DMS153 (cell line): ENCODE measurements at places on chromosomes 3 and 15.

- no peak for DNase-seq
Measured at GRCh38 chr3:5181469-5182141, 5.9 kb upstream of the EDEM1 start.

DNA sequence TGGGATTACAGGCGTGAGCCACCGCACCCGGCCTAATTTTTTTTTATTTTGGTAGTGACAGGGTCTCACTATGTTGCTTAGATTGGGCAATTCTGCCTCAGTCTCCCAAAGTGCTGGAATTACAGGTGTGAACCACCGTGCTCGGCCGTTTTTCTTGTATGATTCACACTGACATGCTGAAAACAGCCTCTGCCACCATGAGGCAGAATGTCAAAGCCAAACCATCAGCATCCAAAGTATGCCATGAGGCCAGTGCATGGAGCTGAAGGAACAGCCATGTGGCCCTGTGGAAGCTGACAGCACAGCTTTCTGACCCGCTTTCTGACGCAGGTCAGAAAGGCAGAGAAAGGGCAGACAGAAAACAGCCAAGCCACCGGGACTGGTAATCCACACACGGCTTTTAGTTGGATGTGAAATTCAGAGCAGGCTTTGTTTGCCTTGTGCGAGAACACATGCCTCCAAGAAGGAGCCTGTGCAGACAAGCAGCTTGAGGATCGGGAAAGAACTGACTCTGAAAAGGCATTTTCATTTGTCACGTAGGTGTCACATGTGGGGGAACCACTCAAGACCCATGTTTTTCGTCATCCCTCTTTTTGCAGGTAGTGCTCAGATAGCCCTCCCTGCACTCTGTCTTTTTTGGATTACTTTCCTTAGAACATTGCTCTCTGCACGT lies 25.1 kb downstream of the XYLB start:
- DNase-seq: no peak

GRCh38 chr3:58639001-58639400 lies 27.6 kb downstream of the FAM3D start:
- no peak for DNase-seq

- DNase-seq: no peak
Measured at GRCh38 chr15:45333550-45333949, 44.8 kb downstream of the GATM start.

GRCh38 chr3:70431911-70432310 lies 119.5 kb upstream of the MDFIC2 start:
- DNase-seq: no peak

- no peak for DNase-seq
Measured at GRCh38 chr15:93479715-93480114, 390.7 kb upstream of the RGMA start.

DNA sequence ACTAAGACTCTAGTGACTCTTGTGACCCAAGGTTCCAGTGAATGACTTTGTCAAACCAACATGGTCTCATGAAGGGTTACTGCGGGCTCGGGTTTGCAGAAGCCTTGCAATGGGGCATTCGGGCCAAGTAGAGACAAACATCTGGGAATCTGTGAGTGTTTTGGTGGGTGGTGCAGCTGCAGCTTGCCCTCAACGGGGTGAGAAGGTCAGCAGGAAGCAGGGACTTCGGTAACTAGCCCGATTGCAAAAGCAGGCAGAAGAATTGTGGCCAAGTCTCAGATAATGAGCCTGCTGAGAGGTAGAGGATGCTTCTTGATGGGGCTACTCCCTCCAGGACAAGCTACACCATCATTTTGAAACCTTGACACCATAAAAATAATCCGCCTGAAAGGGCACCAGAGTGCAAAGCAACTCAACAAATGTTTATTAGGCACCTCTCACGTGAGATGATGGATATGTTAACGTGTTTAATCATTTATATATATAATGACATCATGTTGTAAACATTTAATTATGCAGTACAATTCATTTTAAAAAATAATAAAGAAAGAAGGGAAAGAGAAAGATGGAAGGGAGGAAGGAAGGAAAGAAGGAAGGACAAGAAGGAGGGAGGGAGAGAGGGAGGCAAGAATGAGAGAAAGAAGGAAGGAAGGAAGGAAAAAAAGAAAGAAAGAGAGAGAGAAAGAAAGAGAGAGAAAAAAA lies 263.9 kb upstream of the IGF1R start:
- no peak for DNase-seq

- no peak for DNase-seq
Measured at GRCh38 chr3:67578416-67578815, 76.0 kb downstream of the SUCLG2 start.

DNA sequence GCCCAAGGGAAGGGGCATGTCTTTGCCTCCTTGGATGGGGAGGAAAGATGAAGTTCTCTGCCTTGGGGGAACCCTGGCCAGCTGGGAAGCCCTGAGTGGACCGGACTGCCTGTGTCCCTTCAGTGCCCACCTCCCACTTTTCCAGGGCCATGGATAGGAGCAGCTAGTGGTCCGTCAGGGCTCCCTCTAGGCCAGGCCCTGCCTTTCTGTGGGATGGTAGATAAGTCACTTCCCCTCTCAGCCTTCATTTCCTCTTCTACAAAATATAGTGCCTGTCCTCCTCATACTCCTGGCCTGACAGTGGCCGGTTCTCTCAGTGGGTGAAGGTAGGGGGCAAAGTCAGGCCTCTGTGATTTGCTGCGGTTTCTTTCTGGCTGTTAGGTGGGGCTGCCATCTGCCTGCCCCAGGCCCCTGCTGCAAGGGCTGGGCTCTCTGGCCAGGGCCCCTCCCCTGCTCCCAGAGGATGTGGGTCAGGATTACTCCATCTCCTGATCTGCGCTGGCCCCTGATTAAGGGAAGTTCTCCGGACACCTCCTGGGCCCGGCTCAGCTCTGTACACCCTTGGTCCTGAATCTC lies 1.4 kb downstream of the PLEKHO2 start:
- DNase-seq: no peak

- no peak for DNase-seq
Measured at GRCh38 chr15:80823995-80824394, 44.8 kb downstream of the CEMIP start.

DNA sequence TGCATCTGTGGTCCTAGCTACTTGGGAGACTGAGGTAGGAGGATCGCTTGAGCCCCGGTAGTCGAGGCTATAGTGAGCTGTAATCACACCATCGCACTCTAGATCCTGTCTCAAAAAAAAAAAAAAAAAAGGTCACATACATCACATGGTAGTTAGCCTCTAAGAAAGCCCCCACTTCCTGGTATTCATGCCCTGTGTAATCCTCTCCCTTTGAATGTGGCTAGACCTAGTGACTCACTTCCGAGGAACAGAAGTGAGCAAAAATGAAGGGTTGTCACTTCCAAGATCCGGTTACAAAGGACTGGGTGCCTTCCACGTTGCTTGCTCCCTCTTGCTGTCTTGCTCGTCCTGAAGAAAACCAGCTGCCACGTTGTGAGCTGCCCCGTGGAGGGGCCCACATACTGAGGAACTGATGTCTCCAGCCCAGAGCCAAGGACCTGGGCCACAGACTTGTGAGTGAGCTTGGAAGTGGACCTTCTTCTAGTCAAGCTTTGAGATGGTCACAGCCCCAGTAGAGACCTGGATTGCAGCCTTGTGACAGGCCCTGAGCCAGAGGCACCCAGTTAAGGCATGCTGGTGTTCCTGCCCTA lies 12.6 kb upstream of the LCTL start:
- DNase-seq: no peak

GRCh38 chr15:91852741-91853510 lies 582 bp upstream of the SLCO3A1 start:
- DNase-seq: no peak

- no peak for DNase-seq
Measured at GRCh38 chr3:157578181-157578580, 75.0 kb upstream of the VEPH1 start.

DNA sequence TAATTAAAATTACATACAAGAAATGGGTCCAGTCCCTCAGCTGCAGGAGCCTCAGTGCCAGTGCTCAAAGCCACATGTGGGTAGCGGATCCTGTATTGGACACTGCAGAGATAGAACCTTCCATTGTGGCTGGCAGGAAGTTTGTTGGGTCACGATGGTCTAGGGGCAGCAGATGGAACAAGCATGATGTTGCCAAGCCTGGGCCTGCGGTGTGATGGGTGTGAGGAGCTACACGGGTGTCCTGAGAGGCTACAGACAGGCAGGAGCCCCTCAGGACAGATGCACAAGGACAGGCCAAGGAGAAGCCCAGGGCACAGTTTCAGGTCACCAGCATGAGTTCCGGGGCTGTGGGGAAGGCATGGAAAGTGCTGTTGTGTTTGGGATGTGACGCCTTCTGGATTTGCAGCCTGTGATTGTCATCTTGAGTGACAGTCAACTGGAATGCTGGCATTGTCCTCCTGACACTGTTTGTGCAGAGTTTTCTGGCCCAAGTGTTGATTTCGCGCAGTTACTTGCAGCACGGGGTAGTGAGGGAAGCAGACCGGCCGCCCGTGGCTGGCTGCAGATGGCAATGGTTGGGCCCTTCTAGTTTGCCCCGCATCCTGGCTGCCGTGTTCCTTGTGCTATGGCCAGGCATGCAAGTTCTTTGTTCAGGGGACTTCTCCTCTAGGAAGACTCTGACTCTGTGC lies 177.1 kb downstream of the NSMCE3 start:
- DNase-seq: no peak

DNA sequence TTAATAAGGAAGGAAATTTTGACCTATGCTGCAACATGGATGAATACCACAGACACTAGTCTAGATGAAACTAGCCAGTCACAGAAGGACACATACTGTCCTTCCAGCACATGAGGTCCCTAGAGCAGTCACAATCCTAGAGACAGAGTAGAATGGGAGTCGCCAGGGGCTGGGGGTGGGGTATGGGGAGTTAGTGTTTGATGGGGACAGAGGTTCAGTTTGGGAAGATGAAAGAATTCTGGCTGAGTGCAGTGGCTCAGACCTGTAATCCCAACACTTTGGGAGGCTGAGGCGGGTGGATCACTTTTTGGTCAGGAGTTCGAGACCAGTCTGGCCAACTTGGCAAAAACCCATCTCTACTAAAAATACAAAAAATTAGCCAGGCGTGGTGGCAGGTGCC lies 99.2 kb downstream of the TPRA1 start:
- no peak for DNase-seq

DNA sequence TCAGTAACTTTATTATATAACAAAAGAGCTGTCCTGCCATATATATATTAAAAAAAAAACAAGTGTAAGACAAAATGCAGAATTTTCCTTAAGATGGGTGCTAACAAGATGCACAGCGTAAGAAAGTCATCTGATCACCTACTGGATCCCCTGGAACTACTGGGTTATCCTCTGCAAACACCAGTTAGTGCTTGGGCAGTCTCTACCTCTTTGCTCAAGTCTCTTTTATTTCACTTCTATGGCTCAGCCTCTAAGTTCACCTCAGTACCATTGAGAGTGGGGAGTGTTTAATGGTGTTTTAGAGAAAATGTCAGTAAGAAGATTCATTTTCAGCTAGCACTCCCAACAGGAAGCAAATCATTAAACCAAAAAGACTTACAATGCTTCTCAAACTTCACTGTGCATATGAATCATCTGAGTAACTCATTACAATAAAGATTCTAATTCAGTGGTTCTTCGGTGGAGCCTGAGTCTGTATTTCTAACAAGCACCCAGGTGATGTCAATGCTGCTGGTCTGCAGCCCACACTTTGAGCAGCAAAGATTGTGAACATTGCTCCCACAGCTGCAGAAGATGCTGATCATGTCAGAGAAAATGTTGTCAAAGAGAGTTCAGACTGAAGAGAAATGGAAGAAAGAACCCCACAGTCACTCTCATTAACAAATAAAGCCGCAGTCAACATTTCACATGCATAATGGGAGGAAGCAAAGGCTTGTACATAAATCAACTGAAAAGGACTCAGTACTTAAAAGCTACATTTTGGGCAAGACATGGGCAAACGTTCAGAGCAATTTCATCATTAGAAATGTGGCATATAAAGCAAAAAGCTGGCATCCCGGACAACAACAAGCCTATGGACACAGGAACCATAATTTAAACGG lies 227.1 kb upstream of the ATP11B start:
- DNase-seq: no peak

- DNase-seq: no peak
Measured at GRCh38 chr15:101371519-101371918, 76.5 kb upstream of the SNRPA1 start.

DNA sequence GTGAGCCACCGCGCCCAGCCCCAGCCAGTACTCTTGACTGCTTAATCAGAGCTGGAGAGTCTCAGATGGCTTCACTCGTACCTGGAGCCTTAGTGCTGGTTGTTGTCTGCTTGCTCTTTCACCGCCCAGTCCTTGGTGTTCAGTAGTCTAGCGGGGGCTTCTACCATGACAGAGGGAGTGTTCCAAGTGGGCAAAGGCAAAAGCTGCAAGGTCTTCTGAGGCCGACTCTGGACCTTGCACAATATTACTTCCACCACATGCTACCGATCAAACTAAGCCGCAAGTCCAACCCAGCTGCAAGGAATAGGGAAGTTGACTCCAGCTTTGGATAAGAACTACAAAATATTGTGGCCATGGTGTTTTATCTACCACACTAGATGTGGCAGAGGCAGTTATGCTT lies 6.6 kb downstream of the PARL start:
- DNase-seq: no peak

DNA sequence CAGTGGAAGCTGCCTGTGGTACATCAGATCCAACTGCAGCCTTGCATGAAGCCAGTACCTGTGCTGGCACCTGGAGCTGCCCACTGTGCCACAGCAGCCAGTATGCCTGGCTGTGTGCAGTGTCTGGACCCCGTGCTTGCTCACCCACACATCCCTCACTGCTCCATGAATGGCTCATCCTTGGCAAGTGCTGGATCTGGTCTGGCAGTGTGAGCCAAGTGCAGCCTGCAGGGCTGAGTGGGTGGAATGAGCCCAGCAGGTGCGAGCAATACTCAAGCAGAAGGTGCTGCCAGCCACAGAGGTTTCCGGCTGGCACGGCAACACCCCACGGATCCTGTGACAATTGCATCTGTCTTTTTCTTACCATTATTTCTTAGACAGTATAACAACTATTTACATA lies 488.2 kb upstream of the ROBO2 start:
- no peak for DNase-seq

- no peak for DNase-seq
Measured at GRCh38 chr3:189232790-189233189, 61.0 kb downstream of the TPRG1 start.

- no peak for DNase-seq
Measured at GRCh38 chr3:144053121-144053520, 81.5 kb downstream of the DIPK2A start.

DNA sequence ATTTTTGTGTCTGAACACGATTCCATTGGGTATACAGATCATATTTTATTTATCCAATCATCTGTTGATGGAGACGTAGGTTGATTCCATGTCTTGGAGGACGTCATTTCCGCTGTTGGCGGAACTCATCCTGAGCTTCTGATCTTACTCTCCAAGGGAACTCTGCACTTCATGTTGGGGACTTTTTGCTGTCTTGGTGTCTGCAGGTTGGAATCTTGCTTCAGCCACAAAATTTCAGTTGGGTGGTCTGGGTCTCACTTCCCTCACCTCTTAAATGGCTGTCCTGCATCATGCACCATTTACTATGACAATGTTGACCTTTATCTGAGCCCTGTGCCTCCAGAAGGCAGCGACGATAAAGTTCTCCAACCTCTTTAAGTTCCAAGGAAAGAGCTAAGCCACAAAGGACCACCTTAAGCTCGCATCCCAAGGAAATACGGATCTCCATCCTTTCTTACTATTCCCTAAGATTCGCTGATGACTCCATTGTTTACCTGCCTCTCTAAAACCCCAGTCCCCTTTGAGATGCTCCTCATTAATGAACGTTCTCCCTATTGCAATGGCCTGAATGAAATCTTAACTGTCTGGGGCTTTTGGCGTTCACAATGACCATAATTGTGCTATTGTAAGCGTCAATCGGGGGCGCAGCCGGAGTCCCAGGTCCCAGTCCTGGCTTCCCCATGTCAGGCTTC lies 23.1 kb upstream of the RNU6-1 start:
- no peak for DNase-seq
